ENCODE measurements at places on chromosomes 12 and 14. TPM values are rescaled to one million over a fixed set of nuclear protein-coding genes. Genes with fewer than 3 reads are reported as not detected.

TMEM30B gene
- 8.9 TPM for total RNA-seq

B4GALNT3 gene
- 1.8 TPM for total RNA-seq

CNIH1 gene
- total RNA-seq: 55.9 TPM

SLC6A12 gene
- not detected for total RNA-seq

DLK1 gene
- not detected for total RNA-seq

GRCh38 chr12:124369055-124369826 lies 74.3 kb downstream of the RFLNA start:
- no peak for DNase-seq

DNA sequence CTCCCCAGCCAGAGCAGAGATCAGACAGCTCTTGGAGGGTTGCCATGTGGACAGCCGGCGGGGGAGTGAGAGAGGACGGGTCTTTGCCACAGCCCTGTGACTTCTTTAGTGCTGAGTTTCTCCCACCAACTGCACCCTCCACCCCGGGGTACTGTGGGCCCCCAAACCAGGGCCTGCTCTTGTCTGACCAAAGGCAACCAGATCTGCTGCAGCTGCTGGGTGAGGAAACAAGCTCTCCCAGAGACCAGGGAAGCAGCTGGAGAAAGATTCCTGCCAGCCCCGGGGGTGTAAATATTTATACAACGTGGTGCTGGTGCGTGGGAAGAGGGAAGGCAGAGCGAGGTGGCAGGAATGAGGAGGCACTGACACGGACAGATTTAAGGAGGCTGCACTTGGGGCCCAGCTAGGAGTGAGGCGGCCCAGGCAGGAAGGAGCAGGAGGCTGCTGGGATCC lies 14.3 kb upstream of the ZFP36L1 start:
- DNase-seq: no peak

DNA sequence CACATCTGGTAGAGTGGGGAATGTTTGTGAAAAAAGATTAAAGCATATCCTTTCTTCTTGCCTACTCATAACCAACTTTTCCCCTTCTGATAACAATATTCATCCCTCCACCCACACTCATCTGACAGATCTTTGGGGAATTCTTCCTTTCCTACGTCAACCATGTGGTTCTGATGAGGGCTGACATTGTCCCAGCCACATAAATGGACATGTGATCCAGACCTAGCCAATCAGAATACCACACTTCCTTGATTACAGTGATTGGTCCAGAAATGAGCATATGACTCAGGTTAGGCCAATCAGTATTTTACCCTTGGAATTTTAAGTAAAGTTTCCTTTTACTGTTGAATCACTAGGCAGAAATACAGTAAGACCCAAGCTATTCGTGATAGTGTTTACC lies 58.9 kb downstream of the GPR65 start:
- no peak for DNase-seq

GRCh38 chr12:104105461-104105860 lies 32.5 kb downstream of the NFYB start:
- DNase-seq: no peak

- no peak for DNase-seq
Measured at GRCh38 chr14:42429401-42429800, 822.7 kb downstream of the LRFN5 start.

GRCh38 chr12:20314328-20314727 lies 54.0 kb upstream of the PDE3A start:
- DNase-seq: no peak

Data from CD4-positive, alpha-beta T cell (primary cell).